CD8-positive, alpha-beta T cell (primary cell): ENCODE measurements at places on chromosomes 2 and 18.

DNA sequence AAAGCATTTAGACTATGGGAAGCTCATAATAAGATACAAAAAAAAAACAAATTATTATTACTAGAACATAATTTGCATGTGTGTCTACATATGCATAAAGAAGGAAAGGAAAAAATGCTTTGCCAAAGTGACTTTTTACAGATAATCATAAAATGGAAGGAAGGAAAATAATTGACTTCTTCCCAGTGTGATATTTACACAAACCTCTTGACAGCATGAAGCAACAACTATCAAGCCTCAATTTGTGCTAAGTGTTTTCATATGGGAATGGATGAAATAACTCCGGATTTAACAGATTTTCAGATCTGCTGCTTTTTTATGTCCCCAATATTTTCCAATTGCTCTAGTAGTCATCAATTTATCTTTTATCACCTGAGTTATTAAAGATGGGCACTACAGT, 275.9 kb upstream of the REG3G start:
- DNase-seq = no peak

DNA sequence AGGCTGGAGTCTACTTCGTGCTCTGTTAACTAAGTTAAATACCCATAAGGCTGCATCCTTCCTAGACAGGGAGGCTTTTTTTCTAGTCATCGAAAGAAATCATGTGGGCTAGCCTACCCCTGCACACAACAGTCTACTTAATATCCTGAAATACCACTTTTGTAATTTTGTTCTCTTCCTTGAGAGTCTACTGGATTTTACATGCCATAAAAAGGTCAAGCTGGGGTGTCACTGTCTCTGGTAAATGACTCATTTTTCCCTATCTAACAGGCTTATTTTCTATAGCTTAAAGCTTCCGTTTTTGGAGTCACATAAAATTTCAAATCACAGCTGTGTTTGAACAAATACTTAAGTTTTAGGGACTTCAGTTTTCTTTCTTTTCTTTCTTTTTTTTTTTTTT, 10.7 kb upstream of the STAM2 start:
- DNase-seq = no peak

DNA sequence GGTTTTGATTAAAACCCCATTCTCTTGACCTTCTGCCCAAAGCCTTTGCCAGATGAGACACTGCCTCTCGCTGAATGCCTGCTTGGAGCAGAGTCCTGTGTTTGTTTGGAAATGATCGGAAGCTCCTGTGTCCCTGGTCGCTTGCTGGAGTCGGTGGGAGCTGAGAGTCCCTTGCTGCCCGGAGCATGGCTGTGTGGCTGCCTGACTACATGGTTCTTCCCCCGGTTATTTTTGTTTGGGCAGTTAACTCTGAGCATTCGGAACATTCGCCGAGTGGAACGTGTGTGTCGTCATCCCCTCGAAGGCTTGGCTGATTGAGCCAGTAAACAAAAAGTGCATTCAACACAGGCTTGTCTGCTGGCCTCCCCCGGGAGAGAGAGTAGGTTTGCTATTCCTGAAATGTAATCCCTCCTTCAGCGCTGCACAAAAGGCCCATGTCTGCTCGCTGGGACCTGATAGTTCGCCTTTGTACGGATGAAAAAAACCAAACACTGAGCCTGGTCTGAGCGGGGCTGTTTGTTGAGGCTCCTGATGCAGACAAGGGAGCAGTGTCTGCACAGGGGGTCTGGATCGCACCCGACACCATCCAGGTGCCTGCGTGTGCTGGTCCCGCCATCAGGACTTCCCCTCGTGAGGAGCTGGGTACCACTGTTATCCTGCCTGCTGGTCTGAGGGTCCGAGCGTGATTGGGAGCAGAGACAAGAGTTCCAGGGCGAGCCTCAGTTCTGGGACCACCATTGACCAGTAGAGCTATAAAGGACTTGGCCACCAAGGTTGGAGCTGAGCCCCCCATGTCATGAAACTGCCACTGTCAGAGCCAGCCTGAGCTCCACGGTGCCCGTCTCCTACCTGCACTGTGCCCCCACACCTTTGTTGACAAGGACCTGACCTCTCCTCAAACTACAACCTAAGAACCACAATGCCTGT, 83.8 kb downstream of the AGAP1 start:
- DNase-seq = no peak

DNA sequence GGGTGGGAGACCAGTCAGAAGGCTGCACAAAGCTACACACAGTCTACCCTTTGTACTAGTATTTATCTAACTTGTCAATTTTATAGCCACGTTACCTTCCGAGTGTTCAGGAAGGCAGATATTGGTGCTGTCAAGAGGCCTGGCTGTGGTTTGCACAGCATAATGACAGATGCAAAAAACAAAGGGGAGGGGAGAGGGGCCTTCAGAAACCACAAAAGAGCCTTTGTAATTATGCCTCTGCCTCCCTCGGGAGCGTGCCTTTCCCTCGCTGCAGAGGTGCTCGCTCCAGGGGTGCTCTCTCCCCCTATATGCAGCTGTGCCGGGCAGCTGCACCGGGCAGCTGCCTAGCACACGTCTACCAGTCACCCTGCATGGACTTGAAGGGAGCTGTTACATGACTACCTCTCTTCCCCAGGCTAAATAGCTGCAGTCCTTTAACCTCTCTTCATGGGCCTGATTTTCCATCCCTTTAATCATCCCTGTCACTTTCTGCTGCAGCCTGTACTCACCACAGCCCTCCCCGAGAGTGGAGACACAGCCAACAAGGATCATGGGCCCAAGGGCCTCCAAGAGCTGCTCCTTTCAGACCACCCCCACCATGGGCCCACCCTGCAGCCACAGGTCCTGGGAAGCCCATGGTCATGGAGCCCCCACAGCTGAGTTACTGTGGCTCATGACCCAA, 168.4 kb upstream of the PKDCC start:
- DNase-seq = no peak

DNA sequence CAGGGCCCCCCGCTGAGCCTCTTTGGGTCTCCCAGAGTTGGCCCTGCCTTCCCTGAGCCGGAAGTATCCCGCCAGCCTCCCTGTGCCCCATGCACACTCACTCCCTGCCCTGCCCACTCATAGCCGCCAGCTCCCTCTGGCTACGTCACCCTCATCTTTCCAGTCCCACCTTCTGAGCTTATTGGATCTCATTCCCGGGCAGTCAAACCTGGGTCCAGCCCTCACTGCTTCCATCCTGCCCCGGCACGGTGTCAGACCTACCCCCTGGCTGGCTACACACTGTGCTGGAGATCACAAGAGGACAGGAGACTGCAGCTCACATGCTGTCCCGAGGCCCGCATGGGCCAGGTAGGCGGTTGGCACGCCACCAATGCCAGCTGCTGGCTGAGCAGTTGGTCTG, 147.2 kb downstream of the ASB1 start:
- DNase-seq = no peak

DNA sequence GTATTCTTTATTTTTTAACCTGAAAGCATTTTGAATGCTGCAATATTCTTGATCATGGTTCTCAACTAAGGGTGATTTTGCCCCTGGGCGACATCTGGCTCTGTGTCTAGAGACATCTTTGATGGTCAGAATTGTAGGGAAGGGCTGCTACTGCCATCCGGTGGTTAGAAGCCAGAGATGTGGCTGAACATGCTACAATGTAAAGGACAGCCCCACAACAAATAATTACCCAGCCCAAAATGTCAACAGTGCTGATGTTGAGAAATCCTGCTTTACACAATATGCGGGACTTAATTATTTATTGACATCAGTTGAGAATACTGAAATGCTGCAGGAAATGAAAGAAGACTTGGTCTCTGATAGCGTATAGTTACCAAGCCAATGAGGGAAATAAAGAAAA, 37.5 kb upstream of the SERPINB2 start:
- no peak for DNase-seq

- DNase-seq = no peak
Observed at GRCh38 chr18:9629709-9630108, 15.3 kb upstream of the PPP4R1 start.

GRCh38 chr18:44280479-44280878, 400.2 kb upstream of the SETBP1 start:
- no peak for DNase-seq

GRCh38 chr2:196268538-196269338, 97.4 kb upstream of the STK17B start:
- no peak for DNase-seq

- no peak for DNase-seq
Observed at GRCh38 chr2:44768438-44769236, 172.9 kb upstream of the SIX3 start.

GRCh38 chr2:161307676-161308075, 549 bp upstream of the PSMD14 start:
- DNase-seq = no peak

DNA sequence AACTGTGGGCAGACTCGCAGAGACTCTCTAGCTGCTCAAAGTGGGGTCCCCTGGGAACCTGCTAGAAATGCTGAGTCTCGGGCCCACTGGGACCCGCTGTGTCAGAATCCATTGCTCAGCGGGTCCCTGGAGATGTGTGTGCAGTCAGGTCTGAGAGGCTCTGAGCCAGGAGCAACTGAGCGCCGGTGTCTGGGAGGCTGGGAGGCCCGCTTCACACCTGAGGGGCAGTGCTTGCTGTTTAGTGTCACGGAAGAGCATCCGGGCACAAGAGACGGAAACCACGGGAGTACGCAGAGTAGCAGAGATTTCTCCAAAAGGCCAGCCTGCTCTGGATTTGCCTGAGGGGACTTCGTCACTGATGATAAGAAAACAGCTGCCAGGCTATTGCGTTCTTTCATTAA, 70.1 kb downstream of the EDAR start:
- no peak for DNase-seq

GRCh38 chr18:75029481-75029880, 179.5 kb downstream of the PTGR3 start:
- DNase-seq = no peak

GRCh38 chr2:88027697-88028389, 11.5 kb upstream of the RNU2-63P start:
- no peak for DNase-seq

DNA sequence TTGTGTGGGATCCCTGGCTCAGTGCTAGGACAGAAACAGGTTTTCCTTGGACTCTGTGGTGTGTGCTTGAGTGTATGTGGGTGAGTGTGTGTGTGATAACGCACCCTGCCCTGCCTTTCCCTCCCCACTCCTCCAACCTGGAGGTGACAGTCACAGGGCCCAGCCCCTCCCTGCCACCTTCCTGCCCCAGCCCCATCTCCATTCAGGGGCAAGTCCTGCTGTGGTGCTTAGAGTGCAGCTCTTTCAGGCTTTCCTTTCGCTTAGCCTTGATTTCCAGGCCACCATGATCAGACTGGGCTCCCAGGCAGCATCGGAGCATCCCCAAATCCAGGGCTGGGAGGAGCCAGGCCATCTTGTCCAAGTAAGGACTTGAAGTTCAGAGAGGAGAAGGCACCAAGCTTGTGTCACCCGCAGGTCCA, 185.2 kb downstream of the ZFP36L2 start:
- no peak for DNase-seq

GRCh38 chr2:210199186-210199765, 26.0 kb downstream of the ACADL start:
- DNase-seq = no peak

- DNase-seq = no peak
Observed at GRCh38 chr2:187654535-187654934, 100.3 kb upstream of the TFPI start.

GRCh38 chr18:65822826-65823225, 72.0 kb downstream of the CDH7 start:
- no peak for DNase-seq

DNA sequence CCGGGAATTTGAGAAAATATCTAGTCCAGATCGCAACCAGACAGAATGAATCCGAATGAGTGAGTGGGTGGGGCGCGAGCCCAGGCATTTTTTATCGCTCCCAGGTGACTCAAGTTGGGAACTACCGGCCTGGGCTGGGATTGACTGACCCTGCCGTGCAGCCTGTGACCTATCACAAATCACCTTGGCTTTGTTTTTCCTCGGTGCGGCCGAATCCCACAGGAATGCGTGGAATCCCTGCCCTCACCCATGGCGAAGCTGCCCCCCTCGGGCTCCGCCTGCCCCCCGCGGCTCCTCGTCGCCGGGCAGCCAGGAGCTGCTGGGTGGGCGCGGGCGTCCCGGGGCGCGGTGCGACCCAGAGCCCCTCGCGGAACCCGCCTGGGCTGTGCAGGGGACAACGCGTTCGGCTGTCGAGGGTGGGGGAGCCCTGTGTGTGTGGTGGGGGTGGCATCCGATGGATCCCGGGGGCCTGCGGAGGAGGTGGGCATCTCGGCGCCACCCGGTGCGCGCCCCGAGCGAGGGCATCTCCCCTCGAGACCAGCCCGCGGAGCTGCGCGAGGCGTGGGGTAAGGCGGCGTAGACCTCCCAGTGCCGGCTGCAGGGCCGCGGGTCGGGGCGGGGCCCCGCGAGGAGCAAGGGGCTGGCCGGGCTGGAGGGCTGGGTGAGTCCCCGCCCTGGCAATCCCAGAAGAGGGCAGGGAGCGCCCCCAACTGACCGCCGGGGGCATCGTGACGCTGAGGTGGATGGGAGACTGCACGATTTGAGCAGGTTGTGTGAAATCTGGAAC, 16.5 kb downstream of the B3GNT7 start:
- DNase-seq = peak; percentile 57

GRCh38 chr2:73033766-73034381, 37.6 kb downstream of the SFXN5 start:
- DNase-seq = no peak

GRCh38 chr2:181977661-181978350, 7.8 kb upstream of the PPP1R1C start:
- no peak for DNase-seq

DNA sequence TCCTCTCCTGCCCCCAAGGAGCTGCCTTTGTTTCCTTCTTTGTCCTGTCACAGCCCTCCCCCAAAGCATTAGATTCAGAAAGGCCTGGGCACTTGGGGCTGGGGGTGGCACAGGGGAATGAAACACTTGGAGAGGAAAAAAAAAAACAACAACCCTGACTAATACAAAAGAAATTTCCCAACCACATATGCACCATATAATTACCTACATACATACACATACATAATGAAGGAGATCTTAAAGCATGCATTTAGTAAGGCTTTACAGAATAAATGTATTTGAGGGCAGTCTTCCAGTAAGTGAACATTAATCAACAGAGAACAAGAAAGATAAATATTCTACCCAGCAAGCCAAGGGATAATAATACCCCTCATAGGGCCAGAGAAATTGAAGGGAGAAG, 70.0 kb upstream of the PPP1CB start:
- DNase-seq = no peak

DNA sequence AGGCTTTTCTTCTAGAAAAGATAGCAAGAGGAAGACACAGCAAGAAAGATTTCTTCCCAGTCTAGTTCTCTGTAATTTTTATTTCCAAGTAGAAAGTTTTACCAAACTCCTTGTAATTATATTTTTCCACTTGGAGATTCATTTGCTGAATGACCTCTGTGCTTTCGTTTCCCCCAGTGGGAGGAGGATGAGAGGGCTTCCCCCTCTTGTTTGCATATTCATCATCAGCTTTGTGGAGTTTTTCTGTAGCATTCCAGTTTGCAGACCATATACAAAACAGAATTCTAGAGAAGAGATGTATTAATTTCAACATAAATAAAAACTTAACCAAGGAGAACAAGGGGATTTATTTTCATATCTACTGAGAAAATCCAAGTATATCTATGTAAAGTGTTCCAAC, 51.3 kb downstream of the RMDN2 start:
- no peak for DNase-seq

- DNase-seq = no peak
Observed at GRCh38 chr2:106798826-106799552, 87.0 kb downstream of the ST6GAL2 start.
